Suppressor macrophage treated with lipopolysaccharide for 1 hour (primary cell): ENCODE measurements at places on chromosomes 2 and 18.
A peak's percentile ranks its signal among the peaks of the same experiment; 100 is the strongest.

DNA sequence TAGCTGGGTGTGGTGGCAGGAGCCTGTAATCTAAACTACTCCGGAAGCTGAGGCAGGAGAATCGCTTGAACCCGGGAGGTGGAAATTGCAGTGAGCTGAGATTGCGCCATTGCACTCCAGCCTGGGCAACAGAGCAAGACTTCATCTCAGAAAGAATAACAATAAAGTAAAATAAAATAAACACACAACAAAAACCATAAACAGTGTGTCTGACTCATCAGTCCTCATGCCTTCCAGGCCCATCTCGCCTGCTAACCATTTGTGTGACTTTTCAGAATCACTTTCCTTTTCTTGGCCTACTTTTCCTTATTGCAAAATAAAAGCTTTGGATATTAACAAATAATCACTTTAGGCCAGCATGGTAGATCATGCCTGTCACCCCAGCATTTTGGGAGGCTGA is 42.0 kb upstream of the ASXL2 start:
- DNase-seq = peak; percentile 25

GRCh38 chr18:33871363-33872025 is 293.5 kb downstream of the ASXL3 start:
- no peak for DNase-seq

GRCh38 chr18:52160636-52161035 is 179.4 kb upstream of the DCC start:
- no peak for DNase-seq

DNA sequence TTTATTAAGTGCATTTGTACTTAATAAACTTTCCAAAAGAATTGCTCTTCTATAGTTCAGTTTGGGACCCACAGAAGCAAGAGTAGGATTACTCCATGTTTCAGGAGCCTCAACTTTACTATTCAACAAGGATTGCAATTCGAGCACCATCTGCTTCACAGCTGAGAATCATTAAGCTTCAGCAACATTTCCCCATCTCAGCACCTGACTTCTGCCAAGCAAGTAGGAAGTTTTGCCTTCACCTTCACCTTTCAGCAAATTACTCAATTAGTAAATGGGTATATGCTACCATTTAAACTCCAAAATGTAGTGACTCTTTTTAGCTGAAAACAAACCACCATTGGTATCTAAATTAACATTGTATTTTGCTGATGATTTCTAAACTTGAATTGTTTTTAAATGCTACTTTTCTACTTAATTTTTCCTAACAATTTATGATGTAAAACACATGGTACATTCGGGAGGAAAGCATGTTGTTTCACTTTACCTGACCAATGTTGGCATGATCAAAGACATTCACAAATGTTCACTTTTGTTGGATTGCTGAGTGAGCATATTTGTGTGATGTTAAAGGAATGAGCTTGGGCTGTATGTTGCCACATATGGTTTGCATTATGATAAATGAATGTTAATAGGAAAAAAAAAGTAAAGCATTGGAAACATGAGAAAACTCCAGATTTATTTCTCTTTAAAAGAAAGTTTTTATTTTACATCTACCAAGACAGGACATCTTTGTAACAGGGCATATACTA is 159.2 kb downstream of the GULP1 start:
- no peak for DNase-seq

DNA sequence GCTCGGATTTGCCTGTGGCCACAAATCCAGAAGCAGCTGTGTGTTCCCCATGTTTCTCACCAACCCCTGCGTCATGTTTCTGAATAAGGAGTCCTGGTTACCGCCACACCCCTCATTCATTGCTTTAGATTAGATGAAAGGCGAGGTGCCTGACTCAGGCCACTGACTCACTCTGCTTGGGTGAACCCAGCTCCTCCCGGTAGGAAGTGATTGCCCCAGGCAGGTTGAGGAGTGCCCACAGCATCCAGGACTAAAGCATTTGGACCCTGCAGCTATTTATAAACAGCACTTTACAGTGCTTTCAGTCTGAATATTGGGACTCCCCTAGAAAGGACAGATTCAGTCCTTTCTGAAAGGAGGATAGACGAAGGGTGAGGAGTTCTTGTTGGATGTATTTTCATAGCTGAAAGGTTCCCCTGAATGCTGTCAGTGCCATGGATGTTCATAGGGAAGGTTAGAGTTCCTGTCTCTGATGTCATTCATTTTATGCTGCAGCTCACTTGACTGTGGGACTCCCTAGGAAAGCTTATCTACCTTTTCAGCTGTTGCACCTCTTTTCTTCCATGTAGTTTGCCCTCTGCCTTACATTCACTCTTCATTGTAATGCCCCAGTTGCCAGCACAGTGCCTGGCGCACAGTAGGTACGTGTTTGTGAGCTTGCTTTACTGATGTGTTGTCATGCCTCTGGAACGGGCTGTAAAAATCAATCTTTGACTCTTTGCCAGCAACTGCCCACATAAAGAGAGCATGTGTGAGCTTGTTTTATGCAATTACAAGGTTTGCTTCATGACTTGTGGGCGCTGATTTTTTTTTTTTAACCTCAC is 14.9 kb downstream of the ITGA6 start:
- peak; percentile 51 for DNase-seq

DNA sequence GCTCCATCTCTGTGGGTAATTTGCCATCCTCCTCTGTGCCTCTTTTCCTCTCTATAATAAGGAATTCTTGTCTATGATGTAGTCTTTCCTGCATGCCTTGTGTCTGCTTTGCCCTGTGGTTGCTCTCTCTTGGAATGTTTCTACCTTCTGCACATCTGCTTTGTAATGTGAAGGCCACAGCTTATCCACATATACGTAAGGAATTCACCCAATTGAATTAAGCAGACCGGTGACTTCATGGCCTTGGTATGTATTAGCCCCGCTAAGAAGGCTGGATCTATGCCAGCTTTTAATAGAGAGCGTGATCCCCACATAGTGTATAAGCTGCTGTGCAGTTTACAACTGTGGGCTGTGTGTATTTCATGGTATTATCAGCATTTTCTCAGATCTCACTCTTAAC is 274.7 kb downstream of the RNF144A start:
- no peak for DNase-seq

- DNase-seq = no peak
These were observed 5.2 kb downstream of the ANKRD53 start for GRCh38 chr2:70983506-70984227.

GRCh38 chr18:62033756-62034155 is 140.9 kb upstream of the RNF152 start:
- DNase-seq = no peak

GRCh38 chr2:76953733-76954347 is 568.3 kb downstream of the LRRTM4 start:
- peak; percentile 19 for DNase-seq

- no peak for DNase-seq
These were observed 116.8 kb upstream of the SPRED2 start for GRCh38 chr2:65549257-65549627.

DNA sequence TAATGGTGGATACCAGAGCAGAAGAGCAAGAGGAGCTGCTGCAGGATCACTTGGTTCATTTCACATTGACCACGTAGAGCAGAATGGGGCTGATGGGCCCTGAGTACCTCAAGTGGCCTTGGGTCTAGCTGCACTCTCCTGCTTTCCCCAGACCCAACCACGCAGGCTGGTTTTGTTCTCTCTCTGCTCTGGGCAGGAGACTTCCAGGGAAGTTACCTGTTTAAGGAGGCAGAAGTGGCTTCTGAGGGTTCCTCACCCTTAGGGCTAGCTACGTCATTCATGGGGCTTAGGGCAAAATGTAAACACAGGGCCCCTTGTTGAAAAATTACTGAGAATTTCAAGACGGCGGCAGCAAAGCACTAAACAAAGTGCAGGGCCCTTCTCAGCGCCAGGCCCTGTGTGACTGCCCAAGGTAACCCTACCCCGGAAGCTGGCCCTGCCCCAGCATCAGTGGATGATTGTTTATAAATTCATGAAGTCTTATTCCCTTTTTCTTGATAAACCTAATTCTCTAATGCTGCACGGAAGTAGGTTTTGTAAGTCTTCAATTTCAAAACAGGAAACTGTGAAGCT is 75.9 kb downstream of the TMEM182 start:
- no peak for DNase-seq

GRCh38 chr2:203535078-203535783 is at the start of gene RAPH1:
Gene RAPH1, minus strand, starts transcription at chr2:203535301. Its CDS starts 39,948 bp downstream, at chr2:203495353.
- peak; percentile 99 for DNase-seq

DNA sequence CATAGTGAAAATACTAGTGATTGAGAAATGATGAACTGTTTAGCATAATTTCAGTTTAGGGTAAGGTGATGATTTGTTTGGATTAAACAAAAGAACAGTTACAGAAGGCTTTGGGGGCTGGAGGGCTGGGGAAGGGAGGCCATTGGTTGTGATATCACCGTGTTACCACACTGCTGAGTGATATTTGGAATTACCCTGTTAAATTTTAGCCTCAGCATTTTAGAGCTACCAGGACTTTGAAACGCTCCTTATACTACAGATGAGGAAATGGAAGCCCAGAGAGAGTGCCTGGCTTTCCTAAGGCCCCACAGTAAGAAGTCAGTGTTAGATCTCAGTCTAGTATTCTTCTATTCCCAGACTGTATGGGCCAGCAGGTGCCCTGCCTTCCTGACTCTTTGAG is 15.6 kb downstream of the ARHGEF33 start:
- peak; percentile 12 for DNase-seq

DNA sequence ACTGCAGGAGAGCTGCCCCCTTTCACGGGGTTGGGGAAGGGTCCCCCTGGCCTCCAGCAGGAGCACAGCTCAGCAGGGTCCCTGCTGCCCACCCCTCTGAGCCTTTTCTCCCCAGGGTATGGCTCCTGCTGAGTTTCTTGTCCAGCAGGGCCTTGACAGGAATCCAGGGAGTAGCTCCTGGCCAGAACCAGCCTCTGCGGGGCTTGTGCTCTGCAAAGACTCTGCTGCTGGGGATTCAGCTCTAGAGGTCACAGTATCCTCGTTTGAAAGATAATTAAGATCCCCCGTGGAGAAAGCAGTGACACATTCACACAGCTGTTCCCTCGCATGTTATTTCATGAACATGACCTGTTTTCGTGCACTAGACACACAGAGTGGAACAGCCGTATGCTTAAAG is 21.2 kb downstream of the FOSL2 start:
- DNase-seq = no peak

DNA sequence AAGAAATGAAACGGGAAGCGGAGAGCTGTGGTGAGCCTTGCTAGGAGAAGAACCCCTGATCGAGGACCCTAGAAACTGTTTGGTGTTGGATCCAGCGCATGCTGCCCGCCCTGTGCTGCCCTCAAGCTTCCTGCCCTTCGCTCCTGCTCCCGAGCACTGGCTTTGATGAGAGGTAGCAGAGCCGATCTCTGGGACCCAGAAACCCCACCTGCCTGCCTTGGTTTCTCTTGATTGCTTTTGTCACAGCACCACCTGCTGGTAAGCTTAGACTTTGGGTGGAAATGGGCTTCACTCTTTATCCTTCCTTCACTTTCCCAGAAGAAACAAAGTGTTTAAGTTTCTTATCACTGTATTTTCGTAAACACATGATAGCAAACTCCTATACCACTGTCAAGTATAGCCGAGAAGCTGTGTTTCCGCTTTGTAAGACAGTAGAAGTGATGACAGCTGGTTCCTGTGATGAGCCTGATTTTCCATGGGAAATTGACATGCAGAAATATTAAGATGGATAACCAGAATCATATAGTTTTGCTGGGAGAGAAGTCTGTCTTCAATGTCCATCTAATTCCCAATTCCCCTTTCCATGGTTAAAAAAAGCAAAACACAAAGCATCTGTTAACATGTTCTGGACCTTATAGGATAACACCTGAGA is 267.4 kb downstream of the PHLPP1 start:
- DNase-seq = peak; percentile 50

DNA sequence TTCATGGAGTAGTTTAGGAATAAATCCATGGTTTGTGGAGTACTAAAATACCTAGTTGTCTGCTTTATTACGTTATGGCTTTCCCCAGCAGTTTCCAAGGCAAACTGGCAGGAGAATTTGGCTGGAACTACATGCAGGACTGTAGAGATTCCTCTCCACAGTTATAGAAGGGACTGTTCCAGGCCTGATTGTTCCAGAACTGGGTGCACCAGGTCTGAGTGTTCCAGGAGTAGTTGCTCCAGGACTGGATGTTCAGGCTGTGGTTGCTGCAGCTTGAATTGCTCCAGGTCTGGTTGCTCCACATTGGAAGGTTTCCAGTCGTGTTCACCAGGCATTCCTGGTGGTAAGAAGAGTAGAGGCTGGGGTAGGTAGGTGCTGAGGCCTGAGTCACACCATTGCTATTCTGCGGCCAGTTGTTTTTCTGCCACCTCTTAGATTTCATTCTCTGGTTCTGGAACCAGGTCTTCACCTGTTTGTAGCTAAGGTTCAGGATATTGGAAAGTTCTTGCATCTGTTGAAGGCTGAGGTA is 28.1 kb downstream of the SGPP2 start:
- DNase-seq = no peak

GRCh38 chr2:138960191-138960590 is 180.0 kb upstream of the NXPH2 start:
- DNase-seq = no peak

GRCh38 chr2:46547223-46548102 is 68.1 kb downstream of the TMEM247 start:
- peak; percentile 85 for DNase-seq

- no peak for DNase-seq
These were observed 110.0 kb downstream of the TPGS2 start for GRCh38 chr18:36718705-36719328.

DNA sequence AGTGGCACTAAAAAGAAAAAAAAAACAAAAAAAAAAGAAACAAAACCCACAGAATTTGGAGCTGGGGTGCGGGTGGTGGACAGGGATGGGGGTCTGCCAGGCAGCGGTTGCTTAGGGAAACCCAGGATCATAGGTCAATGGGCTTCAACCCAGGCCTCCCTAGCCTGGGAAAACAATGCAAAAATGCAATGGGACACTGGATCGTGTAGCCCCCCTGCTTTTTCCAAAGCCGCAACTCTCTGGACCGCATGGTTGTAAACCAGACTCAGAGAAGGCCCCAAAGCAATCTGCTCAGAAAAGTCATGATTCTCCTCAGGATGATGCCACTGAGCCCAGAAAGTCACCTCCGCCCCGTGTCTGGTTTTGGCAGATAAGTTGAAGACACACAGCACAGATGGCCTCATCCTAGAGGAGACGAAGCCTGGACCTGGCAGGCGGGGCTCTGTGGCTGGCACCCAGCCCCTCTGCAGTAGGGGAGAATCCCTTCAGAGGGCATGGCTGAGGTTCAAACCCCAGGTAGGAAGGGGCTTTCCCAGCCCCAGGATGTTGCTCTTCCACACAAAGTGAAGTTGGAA is 5.1 kb downstream of the DLX2 start:
- no peak for DNase-seq
